ENCODE measurements at places on chromosomes 2 and 18.

DNA sequence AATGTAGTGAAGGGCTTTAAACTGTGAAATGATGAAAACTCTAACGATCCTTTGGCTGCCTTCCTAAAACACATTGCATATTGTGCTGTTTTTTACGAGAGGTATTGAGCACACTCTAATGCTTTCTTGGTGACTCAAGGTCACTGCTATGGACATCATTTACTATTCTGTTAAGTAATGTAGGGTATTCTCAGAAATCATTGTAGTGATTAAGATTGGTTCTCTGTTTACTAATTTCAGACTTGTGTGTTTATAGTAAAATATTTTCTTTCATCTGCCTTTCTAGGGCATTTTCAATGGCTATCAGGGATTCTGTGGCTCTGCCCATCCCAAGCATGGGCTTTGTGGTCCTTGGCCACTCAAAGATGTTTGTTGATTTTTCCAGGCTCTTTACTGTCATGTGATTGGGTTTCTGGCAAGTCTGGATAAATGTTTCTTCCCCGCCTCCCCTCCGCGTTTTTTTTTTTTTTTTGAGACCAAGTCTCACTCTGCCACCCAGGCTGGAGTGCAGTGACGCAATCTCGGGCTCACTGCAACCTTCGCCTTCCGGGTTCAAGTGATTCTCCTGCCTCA lies 29.3 kb downstream of the UBE2F start:
- DNase-seq = peak; percentile 70

GRCh38 chr2:121519732-121520640 lies 10.7 kb upstream of the RNU4ATAC start:
- DNase-seq = no peak

GRCh38 chr2:61065714-61066709 lies at the start of gene SANBR:
Gene SANBR, plus strand, starts transcription at chr2:61065871. Its CDS starts 4,480 bp downstream, at chr2:61070351.
- peak; percentile 77 for DNase-seq

GRCh38 chr2:36482576-36483214 lies 115.3 kb downstream of the FEZ2 start:
- peak; percentile 51 for DNase-seq

GRCh38 chr2:57973621-57974186 lies 72.9 kb upstream of the VRK2 start:
- DNase-seq = no peak

DNA sequence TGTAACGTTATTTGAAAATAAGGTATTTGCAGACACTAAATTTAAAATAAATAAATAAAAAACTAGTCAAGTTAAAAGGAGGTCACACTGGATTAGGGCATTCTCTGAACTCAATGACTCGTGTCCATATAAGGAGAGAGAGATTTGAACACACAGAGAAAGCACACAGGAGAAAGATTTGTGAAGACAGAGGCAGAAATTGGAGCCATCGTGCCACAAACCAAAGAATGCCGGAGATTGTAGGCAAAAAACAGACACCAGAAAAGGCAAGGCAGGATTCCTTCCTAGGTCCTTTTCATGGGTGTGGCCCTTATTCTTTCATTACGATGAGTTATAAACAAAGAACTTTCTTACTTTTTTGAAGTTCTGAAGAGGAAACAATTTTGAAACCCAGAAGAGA lies 981.5 kb downstream of the DCDC2C start:
- no peak for DNase-seq

DNA sequence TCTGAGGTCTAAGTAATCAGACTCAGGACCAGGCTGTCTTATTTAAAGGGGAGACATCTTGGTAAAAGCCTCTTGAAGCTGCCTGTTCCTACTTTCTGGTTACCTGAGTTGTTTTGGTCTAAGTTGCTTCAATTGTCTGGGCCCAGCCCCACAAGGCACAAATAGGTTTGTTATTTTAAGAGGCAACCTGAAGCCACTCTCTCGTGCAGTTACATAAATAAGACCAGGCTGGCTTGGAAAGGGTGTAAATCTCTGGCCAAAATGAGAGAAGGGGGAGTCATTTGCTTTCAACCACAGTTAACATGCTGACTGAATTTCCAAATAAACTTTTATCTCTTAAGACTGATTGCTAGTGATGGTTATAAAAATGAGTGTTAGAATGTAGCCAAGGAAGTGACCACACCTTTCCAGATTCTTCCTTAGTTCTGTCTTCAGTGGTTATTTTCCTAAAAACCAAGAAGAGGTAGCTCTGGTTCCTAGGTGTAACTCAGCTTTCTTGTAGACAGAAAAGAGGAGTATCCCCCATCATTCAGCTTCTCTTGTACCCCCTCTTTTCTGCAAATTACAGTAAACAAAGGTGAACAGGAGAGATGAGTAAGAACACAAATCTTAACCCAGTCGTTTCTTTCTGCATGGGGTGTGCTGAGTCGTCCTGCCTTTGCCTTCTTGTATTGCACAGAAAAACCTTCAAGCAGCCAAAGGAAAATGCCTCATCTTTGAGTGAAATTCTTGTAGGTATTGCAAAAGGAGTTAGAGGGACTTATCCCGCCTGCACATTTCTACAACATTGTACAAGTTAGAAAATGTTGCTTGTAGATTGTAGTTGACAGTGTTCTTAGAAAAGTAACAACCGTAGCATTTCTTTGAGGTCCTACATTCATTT lies 161.5 kb upstream of the NT5C1B start:
- DNase-seq = peak; percentile 56

- no peak for DNase-seq
Observed at GRCh38 chr18:31099450-31100230, 2.6 kb downstream of the DSC2 start.

DNA sequence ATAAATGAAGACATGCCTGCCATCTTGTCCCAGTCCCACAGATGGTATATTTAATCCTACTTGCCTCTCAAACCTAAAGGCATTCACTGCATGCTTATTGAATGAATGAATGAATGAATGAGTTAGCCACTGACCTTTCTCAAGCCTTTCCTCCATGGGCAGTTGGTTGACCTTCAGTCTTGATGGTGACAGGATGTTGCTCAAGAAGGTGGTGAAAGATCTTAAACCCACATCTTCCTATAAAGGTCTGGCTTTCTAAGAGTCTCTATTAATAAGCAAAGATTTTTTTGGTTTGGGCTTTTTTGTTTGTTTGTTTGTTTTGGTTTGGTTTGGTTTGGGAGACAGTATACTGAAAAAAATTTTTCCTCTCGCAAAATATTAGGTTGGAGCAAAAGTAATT lies 41.7 kb downstream of the KIAA2012 start:
- no peak for DNase-seq

DNA sequence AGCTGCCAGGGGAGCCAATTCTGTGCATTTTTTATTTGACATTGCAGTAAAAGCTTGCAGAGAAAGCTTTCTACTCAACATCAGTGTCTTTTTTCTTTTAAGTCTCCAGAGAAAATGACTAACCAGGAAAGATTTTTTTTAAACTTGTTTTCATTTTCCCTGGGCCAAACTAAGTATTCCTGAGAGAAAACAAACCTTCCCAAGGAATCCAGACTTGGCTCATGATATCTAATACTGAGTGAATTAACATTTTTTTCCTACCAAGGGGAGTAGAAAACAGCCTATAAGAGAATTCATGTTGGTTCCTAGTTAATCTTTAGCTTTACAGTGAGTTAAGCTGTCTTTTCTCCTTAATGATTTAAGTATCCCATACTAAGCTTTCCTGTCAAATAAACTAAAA lies 46.7 kb downstream of the DAPL1 start:
- peak; percentile 58 for DNase-seq

- DNase-seq = no peak
Observed at GRCh38 chr2:218720048-218721041, 9.7 kb downstream of the TTLL4 start.

- no peak for DNase-seq
Observed at GRCh38 chr2:230958820-230959756, 34.0 kb upstream of the GPR55 start.

DNA sequence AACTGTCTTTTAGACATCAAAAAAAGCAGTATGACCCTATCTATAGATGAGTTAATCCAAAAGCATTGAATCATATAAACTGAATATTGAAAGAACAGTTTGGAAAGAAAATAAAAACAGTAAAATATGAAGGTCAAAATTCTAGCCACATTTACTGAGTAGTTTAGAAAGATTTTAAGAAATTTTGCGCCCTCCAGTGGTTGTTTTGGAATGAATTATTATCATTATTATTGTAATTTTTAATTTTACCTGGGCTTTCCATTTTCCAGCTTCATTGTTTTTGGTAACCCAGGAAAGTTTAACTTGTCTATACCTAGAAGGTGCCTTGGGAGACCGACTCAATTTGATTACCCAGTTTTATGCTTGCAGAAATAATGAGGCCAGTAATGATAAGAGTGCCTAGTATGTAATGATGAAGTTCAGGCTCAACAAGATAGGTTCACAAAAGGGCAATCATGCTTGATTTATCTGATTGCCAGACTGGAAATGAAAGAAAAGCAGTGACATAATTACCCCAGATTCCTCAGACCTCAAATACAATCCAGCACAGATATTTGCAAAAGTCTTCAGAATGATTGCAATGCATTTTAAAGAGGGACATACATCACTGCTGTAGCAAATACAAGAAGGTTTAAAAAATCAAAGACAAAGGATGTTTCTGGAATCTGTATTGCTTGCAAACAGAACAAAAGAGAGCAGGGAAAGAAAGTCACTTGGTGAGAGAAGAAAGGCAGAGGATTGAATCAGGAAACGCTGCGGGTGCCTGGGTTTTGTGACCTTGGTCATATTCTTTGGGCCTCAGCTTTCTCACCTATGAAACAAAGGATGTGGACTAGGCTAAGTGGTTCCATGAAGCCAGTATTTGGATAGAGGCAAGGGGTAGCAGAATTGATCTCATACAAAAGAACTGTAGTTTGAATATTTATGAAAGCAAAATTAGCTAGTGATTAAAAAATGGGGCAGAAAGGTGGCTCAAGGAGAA lies 153.8 kb downstream of the MAP2 start:
- DNase-seq = peak; percentile 48

DNA sequence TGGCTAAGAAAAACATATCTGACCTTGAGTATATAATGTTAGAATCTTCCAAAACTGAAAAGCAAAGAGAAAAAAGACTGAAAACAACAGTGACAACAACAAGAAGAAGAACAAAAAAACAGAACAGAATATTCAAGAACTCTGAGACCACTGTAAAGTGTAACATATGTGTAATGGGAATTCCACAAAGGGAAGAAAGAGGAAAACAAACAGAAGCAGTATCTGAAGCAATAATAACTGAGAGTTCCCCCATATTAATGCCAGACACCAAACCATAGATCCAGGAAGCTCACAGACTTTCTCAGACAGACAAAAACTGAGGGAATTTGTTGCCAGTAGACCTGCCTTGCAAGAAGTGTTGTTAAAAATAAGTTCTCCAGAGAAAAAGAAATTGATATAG lies 58.9 kb downstream of the TXNL1 start:
- no peak for DNase-seq

DNA sequence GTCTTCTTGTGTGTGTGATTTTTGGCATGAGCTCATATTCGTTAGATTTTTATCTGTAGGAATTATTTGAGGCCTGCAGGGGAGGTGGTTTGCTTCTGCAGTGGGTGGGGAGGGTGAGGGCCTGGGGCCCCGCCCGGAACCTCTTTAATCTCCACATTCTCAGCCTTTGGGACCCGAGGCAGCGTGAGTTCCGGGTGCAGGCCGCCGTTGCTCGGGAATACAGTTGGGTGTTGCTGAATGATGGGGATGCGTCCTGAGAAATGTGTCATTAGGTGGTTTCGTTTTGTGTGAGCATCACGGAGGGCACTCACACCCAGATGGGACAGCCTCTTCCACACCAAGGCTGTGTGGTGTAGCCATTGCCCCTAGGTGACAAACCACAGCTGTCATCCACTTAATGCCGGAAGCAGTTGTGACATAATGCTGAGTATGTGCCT lies 13.7 kb upstream of the GAL3ST2 start:
- DNase-seq = no peak

DNA sequence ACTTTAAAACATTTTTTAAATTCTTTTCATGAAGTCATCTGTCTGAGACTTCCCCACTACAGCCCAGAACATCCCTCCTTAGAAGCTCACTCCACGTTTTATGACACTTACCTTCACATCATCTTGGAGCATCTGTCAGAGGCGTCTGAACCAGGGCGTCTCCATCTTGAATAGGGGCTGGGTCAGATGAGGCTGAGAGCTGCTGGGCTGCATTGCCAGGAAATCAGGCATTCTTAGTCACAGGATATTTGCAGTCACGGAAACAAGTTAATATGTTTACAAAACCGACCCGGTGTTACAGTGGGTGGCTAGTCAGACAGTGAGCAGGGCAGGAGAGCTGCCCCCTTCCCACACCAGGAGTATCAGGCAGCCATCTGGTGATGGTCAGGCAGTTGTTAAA lies 456.5 kb downstream of the FBXO15 start:
- peak; percentile 73 for DNase-seq

- DNase-seq = no peak
Observed at GRCh38 chr2:167861574-167862193, 385.7 kb downstream of the STK39 start.

Measured in fibroblast of pulmonary artery (primary cell).